Subcutaneous preadipocyte (primary cell): ENCODE measurements at places on chromosomes 3 and 15. TPM values are rescaled to one million over a fixed set of nuclear protein-coding genes. Genes with fewer than 3 reads are reported as not detected.

FOXB1 gene
- not detected in 2 replicates for total RNA-seq

TMEM108 gene
- total RNA-seq, result under 0.01 TPM in 1 of 2 replicates, not detected in the other

CYP11A1 gene
- 0.78 and 1.8 TPM in 2 replicates for total RNA-seq

SNX1 gene
- 37.3 and 40.4 TPM in 2 replicates for total RNA-seq

BUB1B gene
- total RNA-seq, result 18.4 and 40.1 TPM in 2 replicates

GOLGA8T gene
- total RNA-seq, result not detected in 2 replicates
